ENCODE measurements at places on chromosomes 11 and 22.

- DNase-seq: no peak
These were observed 71.7 kb downstream of the PAK1 start for GRCh38 chr11:77402218-77402556.

DNA sequence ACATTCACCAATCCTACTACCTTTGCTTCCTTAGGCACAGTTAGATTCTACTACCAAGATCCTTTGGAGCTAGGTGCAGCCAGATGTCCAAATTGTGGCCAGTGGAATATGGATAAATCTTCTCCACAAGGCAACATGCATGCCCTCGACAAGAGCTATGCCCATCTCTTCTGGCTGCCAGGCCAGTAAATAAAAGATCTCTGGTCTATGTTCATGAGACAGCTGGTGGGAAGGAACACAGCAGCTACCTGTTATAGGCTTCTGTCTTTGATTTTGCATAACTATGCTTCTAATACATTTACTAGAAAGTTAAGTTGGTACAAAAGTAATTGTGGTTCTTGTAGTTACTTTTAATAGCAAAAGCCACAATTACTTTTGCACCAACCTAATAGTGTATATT lies 182.7 kb downstream of the DLG2 start:
- DNase-seq: no peak

DNA sequence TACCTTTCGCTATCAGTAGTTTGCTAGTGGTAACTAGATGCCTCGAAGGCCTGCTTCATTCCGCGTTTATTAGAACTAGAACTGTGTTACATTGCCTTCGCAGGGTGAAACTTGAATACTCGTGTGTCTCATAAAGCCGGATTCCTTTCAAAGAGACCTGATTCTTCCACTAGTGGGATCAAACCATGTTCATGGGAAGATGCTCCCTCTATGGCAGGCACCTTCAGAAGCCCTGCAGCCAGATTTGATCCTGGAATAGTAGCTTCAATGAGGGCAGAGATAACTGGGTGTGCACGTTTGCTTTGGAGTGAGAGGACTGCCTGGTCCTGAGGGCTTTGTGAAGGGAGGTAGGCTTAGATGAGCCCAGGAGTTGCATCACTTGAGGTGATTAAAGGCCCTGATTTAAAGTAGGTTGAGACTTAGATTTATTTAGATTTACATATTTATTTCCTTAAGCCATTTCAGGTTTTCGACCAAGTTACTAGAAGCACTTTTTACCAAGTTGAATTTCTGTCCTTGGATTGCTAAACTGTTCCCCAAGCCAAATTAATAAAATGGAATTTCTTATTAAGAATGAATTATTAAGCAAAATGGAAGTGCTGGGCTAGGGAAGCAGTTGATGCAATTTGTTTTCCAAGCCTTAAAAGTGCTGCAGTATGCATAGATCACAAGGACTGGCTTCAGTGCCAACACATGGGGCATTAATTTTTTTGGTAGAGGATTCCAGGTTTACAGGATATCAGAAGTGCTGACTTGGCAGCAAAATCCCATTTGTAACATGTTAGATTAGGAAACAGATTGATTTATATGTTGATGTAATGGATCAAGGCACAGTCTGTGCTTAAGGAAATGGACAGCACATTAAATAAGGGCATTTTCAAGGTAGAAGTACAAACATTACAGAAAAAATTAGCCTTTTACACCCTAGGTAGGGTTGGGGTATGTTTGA lies 32.9 kb downstream of the APLP2 start:
- DNase-seq: no peak

GRCh38 chr11:109864834-109865547 lies 228.2 kb upstream of the ZC3H12C start:
- no peak for DNase-seq

DNA sequence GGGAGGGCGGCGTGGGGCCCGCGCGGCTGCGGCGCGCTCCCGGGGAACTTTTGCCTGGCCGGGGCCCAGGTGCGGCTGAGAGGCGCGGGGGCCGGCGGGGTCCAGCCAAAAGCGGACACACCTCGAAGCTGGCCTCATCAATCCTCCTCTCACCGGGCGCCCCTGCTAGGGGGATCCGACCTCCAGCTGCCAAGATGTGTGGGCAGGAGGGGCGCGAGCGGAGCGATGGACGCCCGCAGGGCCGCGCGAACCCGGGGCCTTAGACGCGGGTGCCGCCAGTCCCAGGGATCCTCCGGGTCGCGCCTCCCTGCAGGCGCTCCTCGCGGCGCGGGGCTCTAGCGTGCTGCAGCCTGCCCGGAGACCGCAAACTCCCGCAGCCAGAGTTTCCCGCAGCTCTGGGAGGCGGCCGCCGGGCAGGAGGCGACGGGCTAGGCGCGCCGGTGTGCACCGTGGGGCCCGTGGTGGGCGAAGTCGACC lies 785 bp downstream of the IGSF9B start:
- DNase-seq: no peak

DNA sequence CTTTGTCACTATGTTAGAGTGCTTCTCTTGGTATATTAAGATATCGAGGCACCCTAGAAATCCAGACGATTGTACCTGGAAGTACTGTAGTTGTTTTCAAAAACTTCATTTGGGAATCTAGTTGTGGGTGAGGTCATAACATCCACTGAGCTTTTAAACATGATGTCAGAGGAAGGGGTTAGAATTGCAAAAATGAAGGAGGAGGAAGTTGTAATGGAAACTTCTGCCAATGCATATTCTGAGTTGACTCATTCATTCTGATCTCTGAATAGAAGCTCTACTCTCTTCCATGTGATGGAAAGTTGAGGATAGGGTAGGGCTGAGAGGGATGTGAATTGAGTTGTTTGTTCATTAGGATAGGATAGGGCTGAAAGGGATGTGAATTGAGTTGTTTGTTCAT lies 7.7 kb downstream of the CD44 start:
- DNase-seq: no peak

GRCh38 chr22:48780597-48781277 lies 1046.9 kb downstream of the BRD1 start:
- DNase-seq: no peak

- DNase-seq: no peak
These were observed 468 bp downstream of the ZDHHC8 start for GRCh38 chr22:20131859-20132685.

DNA sequence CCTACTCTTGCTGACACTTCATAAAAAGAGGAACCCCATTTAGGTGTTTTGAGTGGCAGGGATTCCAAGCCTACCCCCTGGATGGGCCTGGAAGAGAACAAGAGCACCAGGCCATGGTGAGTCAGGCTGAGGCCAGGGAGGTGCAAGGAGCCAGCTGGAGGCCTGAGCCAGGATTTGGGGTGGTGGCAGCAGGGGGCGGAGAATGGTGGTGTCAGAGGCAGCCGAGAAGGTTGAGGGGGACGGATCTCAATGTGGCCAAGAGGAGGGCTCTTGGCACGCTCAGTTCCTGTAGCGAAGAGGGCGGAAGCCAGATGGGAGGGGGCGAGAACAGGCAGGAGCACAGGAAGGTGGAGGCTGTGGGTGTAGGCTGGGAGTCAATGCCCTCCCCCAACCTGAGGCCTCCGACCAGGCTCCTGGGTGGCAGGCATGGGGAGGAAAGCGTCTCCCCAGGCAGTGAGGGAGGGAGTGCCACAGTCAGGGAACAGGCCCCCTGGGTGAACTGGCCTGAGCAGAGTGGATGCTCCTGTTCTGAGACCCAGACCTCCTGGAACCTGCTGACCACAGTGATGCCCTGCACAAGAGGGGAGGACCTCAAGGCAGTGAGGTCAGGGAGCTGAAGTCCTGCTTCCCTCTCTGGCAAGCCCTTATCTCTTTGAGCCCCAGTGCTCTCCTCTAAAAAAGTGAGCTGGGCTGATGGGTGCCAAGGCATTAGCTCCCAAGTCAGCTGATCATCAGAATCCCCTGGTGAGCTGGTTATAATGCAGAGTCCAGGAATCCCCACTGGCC lies 13.9 kb downstream of the RTN4RL2 start:
- no peak for DNase-seq

DNA sequence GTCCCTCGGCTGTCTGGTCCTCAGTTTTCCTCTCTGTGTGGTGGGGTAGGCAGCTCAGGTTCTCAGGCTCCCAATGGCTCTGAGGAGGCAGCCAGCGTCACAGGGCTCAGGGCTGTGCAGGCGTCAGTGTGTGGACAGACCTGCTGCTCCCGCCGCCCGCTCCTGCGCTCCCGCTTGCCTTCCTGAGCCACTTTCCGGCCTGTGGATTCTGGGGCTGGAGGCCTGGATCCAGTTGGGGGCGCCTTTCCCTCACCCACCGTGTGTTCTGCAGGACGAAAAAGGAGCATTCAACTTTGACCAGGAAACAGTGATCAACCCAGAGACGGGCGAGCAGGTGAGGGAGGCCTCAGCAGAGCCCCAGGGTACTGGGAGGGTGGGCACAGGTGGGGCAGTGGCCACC lies 14.7 kb downstream of the DPP3 start:
- DNase-seq: no peak

- no peak for DNase-seq
These were observed 87.4 kb upstream of the LRRC55 start for GRCh38 chr11:57094181-57094935.

- DNase-seq: no peak
These were observed 45.2 kb upstream of the SLC5A12 start for GRCh38 chr11:26767060-26767459.

DNA sequence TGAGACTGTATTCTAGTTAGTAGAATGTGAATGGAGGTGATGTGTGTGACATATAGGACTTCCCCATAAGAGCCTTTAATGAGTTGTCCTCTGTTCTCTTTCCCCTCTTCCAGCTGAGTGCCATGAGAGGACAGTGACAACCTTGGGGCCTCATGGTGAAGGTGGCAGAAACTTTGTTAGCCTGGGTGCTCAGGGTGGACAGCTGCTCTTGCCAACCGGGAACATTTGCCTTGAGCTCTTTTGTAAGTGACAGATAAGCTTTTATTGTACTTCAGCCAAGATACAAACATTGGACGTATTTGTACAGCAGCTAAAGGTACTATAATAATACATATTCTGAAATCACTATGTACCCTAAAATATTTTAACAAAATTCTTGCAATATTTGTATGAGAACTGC lies 33.0 kb upstream of the PLET1 start:
- no peak for DNase-seq

- no peak for DNase-seq
These were observed 102.5 kb downstream of the KCNA4 start for GRCh38 chr11:29914203-29914930.

DNA sequence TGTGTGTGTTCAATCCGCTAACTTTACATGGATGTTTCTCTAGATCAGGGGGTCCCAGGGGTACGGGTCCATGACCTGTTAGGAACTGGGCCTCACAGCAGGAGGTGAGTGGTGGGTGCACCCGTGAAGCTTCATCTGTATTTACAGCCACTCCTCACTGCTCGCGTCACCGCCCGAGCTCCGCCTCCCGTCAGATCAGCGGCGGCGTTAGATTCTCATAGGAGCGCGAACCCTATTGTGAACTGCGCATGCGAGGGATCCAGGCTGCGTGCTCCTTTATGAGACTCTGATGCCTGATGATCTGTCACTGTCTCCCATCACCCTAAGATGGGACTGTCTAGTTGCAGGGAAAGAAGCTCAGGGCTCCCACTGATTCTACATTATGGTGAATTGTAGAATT lies 31.9 kb downstream of the MRGPRD start:
- DNase-seq: no peak

GRCh38 chr22:46066691-46067090 lies 83.6 kb upstream of the PPARA start:
- DNase-seq: no peak

GRCh38 chr11:19353287-19353850 lies 112.6 kb upstream of the E2F8 start:
- DNase-seq: no peak

- DNase-seq: no peak
These were observed 460 bp upstream of the MUC5AC start for GRCh38 chr11:1157341-1157644.

- DNase-seq: peak; percentile 43
These were observed 14.1 kb downstream of the MIAT start for GRCh38 chr22:26671317-26672059.

- DNase-seq: no peak
These were observed 33.3 kb upstream of the BIRC3 start for GRCh38 chr11:102284008-102284407.

DNA sequence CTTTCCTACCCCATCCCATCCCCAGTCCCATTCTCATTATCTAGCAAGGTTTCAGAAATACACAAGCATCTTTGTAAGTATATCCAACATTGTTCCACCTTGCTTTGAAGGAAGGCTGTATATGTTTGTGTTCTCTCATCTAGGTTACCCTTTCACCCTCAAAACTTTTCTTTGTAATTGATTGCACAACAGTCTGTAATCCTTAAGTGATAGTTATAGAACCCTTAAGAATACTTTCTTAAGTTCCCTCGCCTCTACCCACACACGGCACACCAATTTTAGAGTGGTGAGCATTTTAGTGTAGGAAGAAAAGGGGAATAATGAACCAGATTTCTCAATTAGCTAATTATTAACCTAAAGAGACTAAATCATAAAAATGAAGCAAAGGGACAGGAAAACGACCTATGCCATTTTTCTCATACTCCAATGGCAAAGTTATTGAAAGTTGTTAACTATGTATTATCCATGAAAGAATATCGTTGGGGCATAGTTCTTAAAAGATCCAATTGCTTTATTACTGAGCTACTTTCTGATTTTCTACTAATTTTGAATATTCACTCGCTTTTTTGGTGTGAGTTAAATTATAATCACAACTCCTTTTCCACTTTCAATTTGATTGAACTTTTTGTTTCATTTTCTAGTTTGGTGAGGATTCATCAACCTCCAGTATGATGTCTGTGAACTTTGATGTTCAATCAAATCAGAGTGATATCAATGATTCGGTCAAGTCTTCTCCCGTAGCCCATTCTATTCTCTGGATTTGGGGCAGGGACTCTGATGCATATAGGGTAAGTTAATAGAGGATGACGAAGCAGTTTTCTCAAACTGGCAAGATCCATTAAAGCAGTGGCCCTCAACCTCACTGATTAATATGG lies 44.9 kb downstream of the TTC17 start:
- no peak for DNase-seq

DNA sequence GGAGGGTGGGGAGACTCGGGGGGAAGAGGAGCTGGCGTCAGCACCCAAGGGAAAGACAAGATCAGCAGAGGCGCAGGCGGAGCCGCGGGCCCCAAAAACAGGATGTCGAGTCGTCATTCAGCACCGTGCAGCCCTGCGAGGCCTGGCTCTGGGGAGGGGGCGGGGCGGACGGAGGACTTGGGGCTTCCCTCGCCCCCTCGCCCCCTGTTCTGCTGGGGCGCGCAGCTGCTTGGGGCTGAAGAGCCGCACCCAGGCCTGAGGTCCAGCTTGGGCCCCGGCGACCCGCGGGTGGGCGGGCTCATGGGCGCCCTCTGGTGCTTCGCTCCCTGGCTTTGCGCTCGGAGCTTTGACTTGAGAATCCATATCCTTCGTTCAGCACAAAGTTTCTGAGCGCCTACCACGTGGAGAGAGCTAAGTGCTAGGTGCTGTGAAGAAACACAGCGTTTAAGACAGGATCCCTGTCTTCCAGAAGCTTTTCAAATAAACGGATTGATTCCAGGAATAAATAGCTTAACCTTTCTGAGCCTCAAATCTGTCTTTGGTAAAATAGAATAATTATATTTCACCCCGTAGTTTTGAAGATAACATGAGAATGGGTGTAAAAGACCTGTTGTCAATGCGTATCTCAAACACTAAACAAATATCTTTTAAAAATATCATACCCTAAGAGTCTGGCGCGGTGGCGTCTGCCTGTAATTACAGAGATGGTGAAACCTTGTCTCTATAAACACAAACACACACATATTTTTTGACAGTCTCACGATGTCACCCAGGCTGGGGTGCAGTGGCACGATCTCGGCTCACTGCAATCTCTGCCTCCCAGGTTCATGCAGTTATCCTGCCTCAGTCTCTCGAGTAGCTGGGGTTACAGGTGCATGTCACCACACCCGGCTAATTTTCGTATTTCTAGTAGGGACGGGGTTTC lies 929 bp upstream of the RHOG start:
- DNase-seq: peak; percentile 86

- DNase-seq: no peak
These were observed 30.8 kb downstream of the MYH9 start for GRCh38 chr22:36356708-36357624.
